NCI-H1048 (cell line): ENCODE measurements at places on chromosomes 6 and 20.

DNA sequence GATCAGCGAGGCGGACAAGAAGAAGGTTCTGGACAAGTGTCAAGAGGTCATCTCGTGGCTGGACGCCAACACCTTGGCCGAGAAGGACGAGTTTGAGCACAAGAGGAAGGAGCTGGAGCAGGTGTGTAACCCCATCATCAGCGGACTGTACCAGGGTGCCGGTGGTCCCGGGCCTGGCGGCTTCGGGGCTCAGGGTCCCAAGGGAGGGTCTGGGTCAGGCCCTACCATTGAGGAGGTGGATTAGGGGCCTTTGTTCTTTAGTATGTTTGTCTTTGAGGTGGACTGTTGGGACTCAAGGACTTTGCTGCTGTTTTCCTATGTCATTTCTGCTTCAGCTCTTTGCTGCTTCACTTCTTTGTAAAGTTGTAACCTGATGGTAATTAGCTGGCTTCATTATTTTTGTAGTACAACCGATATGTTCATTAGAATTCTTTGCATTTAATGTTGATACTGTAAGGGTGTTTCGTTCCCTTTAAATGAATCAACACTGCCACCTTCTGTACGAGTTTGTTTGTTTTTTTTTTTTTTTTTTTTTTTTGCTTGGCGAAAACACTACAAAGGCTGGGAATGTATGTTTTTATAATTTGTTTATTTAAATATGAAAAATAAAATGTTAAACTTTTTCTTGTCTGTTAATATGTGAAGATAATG lies 2.2 kb downstream of the HSPA1B start:
- DNase-seq, result no peak

DNA sequence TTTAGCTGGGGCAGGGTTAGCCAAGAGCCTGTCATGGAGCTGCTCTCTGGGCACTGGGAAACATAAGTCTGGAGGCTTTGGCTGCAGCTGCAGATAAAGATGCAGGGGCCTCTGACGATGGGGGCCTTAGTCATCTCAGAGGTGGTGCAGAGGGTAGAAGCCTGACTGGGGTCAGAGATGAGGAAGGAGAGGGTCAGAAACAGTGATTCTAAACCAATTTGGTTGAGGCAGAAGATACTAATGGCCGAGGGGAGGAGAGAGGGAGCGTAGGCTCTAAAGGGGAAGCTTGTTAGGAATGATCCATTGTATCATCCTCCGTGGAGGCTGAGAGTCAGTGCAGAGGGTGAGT lies 33.8 kb downstream of the PLEKHG1 start:
- DNase-seq, result no peak

DNA sequence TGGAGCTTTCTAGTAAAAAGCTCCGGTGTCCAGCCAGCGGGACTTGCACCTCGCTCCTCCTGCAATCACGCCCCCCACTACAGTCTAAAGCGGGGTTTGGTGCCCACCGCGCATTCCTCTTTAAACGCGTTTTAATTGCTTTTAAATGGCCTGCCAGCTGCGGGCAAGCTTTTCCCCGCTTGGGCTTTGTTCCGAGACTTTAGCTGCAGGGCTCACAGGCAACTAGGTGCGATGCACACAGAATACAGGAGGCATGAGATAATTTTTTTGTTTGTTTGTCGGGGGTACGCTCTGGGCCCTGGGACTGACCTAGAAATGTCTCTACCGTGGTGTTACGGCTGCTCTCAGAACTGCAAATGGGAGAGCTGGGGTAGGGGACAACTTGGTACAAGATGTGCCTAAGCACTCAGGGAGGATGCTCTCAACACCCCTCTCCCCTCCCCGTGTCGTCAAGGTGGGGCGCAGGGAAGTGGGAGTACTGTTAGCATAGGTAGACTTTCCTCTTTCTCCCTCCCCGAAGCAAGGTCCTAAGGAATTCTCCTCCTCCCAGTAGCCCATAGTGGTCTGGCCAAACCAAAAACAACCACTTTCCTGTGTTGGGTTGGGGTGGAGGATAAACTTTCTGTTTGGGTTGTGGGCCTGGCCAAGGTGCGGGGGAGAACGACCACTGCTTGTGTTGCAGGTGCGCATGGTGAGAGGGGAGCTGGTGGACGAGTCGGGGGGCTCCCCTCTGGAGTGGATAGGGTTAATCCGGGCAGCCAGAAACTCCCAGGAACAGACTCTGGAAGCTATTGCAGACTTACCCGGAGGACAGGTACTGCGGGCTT lies 1.6 kb downstream of the PRDM13 start:
- no peak for DNase-seq

- no peak for DNase-seq
Measured at GRCh38 chr6:97460394-97461080, 177.5 kb upstream of the MMS22L start.

GRCh38 chr6:25186919-25187318 lies 92.3 kb upstream of the CARMIL1 start:
- no peak for DNase-seq

DNA sequence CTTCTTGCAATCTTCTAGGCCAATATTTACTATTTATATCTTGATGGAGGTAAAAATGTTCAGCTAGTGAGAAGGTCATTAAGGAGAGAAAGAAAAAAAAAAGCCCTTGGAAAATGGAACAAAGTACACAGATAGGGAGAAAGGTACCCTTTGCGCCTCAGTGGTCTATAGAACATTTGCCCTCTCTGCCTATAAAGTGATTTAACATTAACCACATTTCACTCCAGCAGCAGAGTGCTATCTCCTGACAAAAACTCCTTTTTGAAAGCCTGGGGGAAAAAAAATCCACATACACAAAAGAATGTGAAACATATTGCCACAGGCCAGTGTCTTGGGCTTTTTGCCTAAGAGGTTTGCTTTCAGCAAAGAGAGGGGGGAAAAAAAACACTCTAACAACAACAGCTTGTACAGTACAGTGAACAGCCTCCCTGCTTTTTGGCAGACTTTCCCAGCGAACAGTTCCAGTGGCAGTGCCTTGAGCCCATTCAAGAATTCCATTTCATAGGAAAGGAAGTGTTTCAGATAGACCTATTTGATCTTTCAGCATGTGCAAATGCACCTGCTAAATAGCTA lies 695 bp downstream of the ARHGAP18 start:
- no peak for DNase-seq
